ENCODE measurements at places on chromosomes 2 and 18. TPM values are rescaled to one million over a fixed set of nuclear protein-coding genes. Genes with fewer than 3 reads are reported as not detected.

Gene PROC
- total RNA-seq, result 0.14 TPM

Gene FSHR
- not detected for total RNA-seq

Gene KIAA1328
- 3.3 TPM for total RNA-seq

Gene ZC3H6
- total RNA-seq, result 2.4 TPM

Gene MEMO1
- 25.8 TPM for total RNA-seq

Gene TMEM178A
- 0.88 TPM for total RNA-seq

Gene PROM2
- 0.72 TPM for total RNA-seq

Gene OBSL1
- total RNA-seq, result 45.7 TPM

Gene CNGA3
- total RNA-seq, result not detected

Gene PLEK
- not detected for total RNA-seq

Gene EVA1A
- 51.3 TPM for total RNA-seq

Gene CAPN14
- not detected for total RNA-seq

Gene PLEKHB2
- total RNA-seq, result 122 TPM

Gene INPP5D
- total RNA-seq, result 0.14 TPM

Gene UGT1A8
- total RNA-seq, result not detected

Gene NYAP2
- total RNA-seq, result not detected

Gene IL18RAP
- not detected for total RNA-seq

Gene TDRD15
- not detected for total RNA-seq

Gene ERMN
- total RNA-seq, result under 0.01 TPM

Gene SLC5A7
- total RNA-seq, result not detected

Gene RSAD2
- total RNA-seq, result 0.43 TPM

Gene CFAP65
- not detected for total RNA-seq

Gene PFN4
- total RNA-seq, result 0.29 TPM

Gene NIFK
- total RNA-seq, result 62.4 TPM

Gene RAB6D
- not detected for total RNA-seq

Gene SERPINB8
- 42.7 TPM for total RNA-seq

Gene UGT1A10
- total RNA-seq, result 0.22 TPM

Gene KCNE4
- total RNA-seq, result 3.1 TPM

Gene YIPF4
- total RNA-seq, result 17.9 TPM

Gene CDH7
- not detected for total RNA-seq

Gene SOX11
- under 0.01 TPM for total RNA-seq
